ENCODE measurements at places on chromosomes 7 and 10.

DNA sequence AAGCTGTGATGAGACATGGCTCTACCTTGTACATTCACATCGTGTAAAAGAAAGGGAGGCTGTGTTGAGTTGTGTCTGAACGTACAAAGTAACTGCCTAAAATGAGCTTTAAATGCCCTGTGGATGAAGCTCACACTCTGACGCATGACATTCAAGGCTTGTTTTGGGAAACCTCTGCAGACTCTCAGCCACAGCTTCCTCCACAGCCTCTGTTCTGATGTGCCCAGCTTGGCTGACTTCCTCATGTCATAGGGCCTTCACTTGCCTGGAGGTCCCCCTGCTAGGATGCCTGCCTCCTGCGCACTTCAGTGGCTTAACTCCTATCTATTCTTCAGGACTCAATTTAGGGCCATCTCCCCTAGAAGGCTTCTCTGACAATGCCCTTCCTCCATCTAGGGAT lies 230.0 kb upstream of the HABP2 start:
- peak; percentile 13 for DNase-seq

DNA sequence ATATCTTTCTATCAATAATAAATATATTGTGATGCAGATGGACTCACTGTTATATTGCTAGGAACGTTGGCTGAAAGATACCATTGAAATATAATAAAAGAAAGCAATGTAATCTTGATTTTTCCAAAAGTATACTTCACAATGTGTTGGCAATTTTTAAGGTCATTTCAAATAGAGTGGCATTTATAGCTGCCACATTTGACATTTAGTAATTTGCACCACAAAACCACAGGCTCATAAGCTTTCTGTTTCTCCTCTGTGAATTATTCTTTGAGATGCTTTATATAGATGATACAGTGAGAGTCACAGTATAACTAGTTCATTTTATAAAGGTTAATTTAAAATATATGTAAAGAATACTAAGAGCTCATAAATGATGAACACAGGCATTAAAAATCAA lies 44.6 kb downstream of the TMEM168 start:
- DNase-seq: no peak

DNA sequence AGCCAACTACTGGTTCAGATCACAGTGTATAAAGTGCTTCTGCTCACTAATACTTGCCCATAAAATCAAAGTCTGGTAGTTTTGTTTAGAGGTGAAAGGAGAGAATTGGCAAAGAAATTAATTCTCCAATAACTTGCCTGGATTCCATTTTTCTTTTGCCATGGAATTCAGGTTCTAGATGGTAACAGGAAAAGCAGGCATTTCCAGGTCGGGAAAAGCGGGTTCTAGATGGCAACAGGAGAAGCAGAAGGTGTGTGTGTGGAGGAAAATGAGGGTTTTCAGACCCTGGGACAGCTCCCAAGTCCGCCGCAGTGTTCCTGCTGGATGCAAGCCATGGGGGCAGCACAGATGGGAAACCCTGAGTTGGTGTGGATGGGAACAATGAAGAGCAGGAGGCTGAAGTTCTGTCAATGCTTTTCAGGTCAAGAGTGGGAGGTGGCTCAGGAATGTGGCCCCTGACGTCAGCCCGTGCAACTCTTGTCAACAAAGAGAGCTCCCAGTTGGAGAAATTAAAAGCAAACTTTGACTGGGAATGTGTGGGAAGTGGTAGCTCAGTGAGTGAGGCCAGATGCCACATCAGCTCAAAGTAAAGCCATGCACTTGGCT lies 696.7 kb downstream of the LRMDA start:
- no peak for DNase-seq

GRCh38 chr10:128030498-128031072 lies 95.6 kb downstream of the MKI67 start:
- DNase-seq: no peak

- no peak for DNase-seq
Measured at GRCh38 chr7:32618987-32619386, 123.7 kb downstream of the AVL9 start.

DNA sequence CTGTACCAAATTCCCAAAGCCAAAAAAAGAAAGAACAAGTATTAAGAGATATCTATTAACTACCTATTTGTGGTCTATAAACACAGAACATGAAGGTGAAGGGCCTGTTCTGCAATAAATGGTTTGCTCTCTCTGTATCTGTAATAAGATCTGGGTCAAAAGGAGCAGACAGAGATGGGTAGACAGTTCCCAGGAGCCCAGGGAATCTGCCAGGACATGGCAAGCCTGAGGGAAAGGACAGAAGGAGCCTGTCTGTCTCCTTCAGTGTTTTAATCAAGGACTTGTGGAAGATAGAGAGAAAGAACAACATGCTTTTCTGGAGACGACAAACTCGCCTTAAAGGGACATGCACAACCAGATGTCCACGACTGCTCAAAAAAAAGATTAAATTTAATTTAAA lies 165.7 kb downstream of the ELMO1 start:
- DNase-seq: no peak

GRCh38 chr10:43403911-43404703 lies 4.9 kb downstream of the HNRNPF start:
- DNase-seq: no peak

DNA sequence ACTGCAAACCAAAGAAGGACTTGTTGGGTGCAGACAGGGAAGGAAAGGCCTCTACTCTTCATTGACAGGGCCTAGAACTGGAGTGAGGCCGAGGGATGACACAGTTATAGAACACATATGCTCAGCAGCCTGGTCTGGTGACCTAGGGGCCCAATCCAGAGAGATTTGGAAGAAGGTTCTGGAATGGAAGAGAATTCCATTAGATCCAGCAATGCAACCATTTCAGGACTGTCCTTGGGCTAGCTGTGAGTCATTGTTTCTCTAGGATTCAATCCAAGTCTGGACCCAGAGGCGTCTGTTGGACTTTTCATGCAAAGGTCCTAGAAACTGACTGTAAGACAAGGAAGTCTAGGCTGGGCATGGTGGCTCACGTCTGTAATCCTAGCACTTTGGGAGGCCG lies 59.2 kb downstream of the WIPF3 start:
- no peak for DNase-seq

GRCh38 chr10:61975391-61975932 lies 74.0 kb downstream of the ARID5B start:
- DNase-seq: no peak

GRCh38 chr7:5652118-5652517 lies 129.3 kb downstream of the RNF216 start:
- no peak for DNase-seq

GRCh38 chr7:158016180-158017097 lies 571.2 kb downstream of the PTPRN2 start:
- DNase-seq: no peak

DNA sequence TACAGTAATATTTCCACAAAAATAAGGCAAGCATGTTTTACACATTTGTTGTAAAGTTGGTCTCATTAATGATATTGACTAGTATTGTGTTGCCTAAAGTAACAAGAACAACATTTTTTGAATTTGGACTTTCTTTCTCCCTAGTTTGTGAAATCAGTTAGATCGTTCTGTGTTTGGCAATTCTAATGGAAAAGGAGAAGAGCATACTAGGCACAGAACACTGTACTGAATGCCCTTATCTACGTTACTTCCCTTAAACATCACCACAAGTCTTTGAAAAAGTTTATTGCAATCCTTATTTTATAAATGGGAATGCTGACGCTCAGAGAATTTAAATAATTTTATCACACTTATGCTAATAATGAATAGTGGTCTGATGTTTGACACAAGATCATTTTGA lies 372.2 kb downstream of the EXOC4 start:
- DNase-seq: no peak

DNA sequence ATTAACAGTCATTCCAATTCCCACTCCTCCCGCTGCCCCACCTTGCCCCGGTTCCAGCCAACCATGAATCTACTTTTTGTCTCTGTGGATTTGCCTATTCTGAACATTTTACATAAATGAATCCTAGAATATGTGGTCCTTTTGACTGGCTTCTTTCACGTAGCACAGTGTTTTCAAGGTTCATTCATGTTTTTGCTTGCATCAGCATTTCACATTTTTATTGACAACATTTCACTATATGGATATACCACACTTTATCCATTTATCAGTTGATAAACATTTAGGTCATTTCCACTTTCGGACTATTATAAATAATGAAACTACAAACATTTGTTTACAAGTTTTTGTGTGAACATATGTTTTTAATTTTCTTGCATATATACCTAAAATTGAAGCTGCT lies 182.0 kb downstream of the ZNF248 start:
- DNase-seq: no peak

DNA sequence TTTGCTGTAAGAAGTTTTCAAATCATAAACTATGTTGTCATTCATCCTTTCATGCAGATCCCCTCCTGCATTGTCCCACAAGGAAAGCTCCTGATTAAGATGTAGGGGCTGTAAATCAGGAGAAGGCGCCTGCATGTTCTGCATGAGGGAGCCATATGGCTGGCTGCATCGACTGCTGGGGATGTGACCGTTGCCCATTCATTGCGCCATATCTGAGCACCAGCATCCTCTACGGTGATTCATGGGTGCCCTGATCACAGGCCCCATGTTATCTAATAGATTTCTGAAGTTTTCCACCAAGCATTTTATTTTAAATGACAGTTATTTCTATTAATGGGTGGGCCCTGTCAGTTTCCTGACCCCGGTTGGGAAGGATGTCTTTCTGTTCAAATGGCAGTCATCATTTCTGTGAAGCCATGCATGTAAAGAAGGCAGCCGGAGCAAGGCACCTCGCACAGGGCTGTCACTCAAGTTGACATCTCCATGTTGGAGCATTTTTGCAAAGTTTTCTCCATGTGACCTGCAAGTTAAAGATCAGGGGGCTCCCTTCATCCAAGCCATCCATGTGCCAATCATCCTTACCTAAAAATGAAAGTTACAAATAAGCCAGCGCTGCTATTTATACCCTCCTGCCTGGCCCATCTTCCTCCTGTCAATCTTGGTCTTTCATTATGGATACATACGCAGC lies 128.8 kb downstream of the TEX36 start:
- no peak for DNase-seq

GRCh38 chr7:46664453-46664852 lies 743.4 kb upstream of the IGFBP3 start:
- DNase-seq: no peak

DNA sequence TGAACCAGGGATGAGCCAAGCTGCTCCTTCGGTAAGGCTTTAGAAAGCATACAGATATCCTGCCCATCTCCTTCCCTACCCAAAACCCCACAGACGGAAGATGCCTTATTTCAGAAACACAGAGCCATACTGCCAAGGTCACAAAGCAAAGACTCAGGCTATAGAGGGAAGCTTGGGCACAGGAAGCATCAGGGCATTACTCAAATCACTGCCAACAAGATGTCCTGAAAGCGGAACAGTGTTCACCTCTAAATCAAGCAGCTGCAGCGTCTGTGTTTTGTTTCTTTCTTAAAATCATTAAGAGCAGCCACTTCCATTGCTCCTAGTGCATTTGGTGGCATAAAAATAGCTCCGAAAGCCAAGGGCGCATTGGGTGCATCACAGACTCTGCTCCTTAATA lies 307.3 kb downstream of the SORCS1 start:
- DNase-seq: no peak

DNA sequence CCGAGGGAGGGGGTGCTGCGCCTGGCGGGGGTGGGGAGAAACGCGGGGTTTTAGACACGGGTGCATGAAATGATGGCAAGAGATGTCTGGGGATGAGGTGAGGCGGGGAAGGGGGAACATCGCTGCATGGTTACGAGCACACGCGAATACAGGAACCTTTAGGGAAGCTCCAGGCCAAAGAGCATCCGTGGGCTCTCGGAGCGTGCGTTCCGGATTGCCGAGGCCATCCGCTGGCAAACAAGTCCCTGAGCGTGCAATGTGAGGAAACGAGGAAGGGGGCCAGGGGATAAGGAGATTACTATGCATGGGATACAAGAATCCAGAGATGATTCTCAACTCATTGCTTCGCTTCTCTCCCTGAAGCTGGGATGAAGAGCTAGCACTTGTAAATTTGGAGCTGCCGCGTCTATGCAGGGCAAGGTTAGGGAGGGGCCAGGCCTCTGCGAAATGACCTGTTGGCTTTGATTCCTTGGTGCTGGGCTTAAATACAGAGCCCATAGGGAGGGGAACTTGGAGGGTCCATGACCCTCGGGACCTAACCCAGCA lies 520 bp upstream of the WNT2 start:
- DNase-seq: no peak

DNA sequence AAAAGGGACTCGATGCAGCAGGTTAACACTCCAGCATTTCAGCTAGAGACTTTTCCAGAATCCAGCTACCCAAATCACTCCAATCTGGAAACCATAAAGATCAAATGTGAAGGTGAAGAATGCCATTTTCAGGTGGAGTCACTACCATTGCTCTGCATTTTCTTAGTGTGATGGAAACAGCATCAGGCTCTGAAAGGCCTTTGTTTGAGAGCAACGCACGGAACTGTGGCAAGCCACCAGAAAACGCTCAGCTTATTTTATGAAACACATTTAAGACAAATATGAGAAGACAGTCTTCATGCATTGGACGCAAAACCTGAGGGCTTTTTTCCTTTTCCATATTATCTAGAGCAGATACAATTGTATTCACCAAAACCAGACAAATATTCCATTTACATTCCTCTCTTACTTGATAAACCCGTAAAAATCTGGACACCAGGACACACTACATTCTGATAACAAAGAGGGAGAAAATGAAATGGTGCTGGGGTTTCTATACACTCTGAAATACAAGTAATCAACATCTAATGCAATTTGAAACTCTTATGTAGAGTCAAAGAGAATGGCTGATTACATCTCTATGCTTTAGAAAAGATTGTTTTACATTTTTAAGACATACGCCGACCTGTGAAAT lies 99.1 kb downstream of the NRP1 start:
- no peak for DNase-seq

DNA sequence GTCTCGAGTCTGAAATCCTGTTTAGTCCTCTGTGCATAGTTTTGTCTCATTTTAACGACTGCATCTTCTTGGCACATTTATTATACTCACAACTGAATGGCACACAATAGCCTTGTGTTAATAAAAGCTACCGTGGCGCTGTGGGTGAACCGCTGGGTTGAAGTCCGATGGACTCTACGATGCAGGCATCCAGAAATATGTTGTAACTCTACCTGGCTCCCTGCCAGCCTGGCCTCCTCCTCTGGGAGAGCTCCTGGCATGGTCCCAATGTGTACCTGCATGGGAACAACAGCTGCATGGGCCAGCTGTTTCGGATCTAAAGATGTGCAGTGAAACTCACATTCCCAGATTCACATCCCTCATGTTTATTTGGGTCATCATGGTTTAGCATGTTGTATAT lies 3.7 kb upstream of the DPYSL4 start:
- DNase-seq: no peak

- DNase-seq: no peak
Measured at GRCh38 chr10:50400694-50401093, 149.4 kb upstream of the ASAH2 start.

GRCh38 chr7:117997862-117998825 lies 124.9 kb upstream of the CTTNBP2 start:
- DNase-seq: no peak

- DNase-seq: no peak
Measured at GRCh38 chr7:100119970-100120732, 717 bp downstream of the CNPY4 start.

DNA sequence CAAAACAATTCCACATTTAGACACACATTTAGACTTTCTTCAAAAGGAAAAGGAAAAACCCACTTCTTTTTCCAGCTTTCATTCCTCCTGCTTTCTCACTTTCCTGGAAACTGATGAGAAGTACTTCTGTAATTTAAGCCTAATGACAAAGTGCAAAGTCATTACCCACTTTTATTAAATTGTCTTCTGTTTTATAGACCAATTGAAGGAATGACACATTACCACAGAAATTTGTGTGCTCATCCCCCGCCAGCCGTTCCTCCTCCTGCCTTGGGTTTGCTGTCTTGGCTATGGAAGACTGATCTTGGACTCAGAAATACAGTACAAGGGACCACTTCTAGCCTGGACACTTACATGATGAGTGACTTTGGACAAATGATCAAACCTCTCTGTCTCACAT lies 717.8 kb downstream of the SORCS3 start:
- no peak for DNase-seq
